NCI-H1417 treated with DMSO at 0.1 percent for 48 hours (cell line): ENCODE measurements at places on chromosomes 7 and 10.

- DNase-seq: no peak
These were observed 6.3 kb downstream of the CAMK2G start for GRCh38 chr10:73867871-73868631.

DNA sequence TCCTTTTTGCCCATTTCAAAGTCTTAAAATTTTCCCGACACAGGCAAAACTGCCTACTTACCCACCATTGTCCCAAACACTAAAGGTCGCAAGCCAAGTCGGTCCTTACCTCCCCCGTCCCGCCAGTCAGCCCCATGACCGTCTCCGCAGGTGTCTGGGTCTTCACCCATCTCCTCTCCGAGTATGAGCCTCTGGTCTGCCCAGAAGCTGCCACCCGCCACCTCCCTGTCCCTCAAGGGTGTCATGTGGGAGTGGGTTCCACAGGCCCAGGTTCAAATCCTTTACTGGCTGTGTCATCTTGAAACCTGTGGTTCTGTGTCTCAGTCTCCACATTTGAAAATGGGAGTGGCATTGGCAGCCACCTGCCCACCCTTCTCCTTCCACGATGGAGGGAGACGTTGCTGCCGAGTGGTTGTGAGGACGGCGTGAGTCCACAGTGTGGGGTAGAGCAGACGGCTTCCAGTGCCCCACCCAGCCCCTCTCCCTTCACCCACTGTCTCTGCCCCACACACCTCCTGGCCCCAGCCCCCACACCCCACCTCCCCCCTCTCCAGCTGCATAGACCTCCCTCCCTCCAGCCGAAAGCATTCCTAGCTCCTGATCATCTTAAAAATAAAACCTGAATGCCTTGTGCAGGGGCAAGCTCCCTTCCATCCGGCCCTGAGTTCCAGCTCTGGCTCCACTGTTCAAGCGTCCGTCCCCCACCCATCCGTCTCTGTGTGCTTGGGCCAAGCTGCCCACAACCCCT is 35.3 kb downstream of the FOXL3 start:
- no peak for DNase-seq

DNA sequence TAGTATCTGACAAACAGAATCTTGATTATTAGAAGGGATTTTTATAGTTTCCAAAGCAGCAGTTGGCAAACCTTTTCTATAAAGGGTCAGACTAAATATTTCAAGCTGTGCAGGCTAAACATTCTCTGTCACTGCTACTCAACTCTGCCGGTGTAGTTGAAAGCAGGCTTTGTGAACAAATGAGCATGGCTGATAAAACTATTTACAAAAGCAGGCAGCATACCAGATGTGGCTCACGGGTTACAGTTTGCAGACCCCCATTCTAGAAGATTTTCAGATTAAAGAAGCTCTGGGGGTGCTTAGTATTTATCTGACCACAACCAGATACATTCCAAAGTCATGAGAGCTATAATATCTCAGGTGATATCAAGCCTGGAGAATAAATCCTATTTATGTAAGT is 1017.5 kb downstream of the SORCS1 start:
- no peak for DNase-seq

DNA sequence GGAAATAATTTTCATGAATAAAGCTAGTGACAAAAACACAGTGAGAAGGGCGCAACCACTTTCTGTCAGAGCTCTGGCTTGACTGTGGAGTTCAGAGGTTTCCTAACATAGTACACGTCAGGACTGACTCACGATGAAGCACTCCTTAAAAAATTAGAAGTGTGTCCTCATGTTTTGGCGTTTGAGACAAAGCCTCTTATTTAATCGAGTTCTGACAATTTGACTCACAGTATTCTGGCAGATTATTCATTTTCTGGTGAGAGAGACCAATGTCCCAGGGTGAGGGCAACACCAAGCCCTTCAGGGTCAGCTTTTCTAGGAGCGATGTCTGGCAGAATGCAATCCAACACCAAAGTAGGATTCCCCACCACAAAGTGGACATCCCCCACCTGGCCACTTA is 108.7 kb downstream of the DIP2C start:
- no peak for DNase-seq

DNA sequence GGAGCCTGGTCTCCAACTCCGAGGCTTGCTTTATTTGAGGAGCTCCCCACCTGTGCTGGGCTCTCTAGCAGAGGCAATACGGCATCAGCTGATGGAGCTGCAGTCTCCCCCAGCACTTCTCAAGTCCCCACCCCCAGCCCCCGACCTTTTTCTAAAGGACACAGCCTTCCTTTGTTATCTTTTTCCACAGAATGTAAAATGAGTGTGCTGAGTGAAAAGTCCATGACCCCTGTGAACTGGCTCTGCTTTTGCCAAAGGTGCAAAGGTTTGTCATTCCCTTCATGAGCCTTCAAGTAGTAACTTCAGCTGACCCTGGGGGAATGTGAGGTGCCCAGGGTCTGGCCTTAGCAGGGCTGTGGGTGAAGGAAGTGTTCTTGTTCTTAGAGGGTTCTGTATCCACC is 25.5 kb downstream of the LRRC4 start:
- no peak for DNase-seq

DNA sequence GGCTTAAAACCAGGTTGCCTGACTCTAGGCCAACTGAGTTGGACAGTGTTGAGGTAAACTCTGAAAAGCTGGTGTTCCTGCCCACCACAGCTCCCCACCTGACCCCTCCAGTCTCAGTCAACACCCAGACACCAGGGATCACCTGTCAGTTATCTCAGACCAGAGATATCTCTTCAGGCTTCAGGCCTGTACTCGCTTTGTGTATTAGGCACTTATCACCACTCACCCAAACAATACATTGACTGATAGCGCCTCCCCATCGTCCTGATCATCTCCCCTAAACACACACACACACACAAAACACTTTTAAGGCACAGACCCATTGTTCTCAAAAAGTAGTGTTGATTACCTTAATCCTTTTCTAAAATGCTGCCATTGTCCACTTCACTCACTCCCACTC is 111.5 kb downstream of the PLCE1 start:
- DNase-seq: no peak

GRCh38 chr7:140611641-140612040 is 29.0 kb downstream of the DENND2A start:
- no peak for DNase-seq

- DNase-seq: no peak
These were observed 951.0 kb downstream of the LRMDA start for GRCh38 chr10:76382381-76382851.

DNA sequence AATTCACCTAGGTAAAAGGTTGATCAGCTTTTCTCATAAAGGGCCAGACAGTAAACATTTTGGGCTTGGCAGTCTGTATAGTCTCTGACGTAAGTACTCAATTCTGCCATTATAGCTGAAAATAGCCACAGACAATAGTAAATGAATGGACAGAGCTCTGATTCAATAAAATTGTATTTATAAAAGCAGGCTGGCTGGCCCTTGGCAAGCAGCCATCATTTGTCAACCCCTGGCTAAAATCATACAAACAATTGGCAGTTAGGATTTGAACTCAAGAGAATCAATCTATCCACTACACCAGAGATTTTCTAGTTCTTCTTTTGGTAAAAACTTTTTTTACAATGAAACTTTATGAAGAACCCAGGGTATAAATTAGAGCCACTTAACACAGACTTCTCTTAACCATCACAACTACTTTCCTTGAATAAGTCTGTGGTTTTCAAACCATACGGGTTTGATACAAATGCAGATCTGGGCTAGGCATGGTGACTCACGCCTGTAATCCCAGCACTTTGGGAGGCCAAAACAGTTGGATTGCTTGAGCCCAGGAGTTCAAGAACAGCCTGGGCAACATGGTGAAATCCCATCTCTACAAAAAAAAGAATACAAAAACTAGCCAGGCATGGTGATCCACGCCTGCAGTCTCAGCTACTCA is 124.5 kb downstream of the SLC16A9 start:
- DNase-seq: no peak

DNA sequence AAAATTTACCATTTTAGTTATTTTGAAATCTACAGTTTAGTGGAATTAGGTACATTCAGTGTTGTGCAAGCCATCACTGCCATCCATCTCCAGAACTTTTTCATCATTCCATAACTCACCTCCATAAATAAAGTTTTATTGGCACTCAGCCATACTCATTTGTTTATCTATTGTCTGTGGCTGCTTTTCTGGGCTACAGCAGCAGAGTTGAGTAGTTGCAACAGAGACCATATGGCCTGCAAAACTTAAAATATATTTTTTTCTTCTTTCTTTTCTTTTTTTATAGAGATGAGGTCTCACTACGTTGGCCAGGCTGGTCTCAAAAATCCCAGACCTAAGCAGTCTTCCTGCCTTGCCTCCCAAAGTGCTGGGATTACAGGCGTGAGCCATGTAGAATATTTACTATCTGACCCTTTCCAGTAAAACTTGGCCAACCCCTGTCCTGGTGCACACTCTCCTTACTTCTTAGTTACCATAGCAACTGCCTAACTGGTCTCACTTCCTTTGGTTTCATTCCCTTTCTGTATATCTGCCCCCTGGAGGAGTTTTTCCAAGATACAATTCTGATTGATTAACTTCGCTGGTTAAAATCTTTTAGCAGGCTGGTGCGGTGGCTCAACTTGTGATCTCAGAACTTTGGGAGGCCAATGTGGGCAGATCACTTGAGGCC is 133.2 kb downstream of the CUX1 start:
- DNase-seq: no peak

DNA sequence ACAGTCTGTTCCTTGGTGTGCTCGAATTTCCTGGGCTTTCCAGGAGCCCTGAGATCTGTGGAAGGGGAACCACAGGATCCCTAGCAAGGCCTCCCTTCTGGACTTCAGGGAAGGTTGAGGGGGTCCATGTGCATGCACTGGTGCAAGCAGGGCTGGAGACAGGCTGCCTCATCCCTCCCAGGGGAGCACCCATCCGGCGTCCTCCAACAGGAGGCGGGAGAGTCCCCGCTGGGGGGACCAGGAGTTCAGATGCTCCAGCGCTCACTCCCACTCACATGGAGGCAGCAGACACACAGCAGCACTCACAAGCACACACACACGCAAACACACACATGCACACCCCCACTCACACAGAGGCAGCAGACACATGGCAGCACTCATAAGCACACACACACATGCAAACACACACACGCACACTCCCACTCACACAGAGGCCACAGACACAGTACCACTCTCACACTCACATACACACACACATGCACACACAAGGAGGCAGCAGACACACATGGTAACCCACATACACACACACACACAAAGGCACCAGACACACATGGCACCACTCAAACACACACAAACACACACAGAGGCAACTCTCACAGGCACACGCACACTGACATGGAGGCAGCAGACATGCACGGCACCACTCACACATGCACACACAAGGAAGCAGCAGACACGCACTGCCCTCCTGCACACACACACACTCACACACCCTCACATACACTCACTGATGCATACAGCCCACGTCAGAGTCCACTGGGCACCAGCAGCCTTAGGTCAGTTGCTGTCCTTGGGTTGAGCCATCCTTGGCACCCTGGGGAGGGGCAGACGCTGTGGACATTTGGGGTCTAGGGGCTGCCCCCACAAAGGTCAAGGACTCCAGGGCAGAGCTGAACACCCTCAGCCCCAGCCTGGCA is 247.0 kb upstream of the PPP2R2D start:
- no peak for DNase-seq

GRCh38 chr7:32169228-32169627 is 99.0 kb upstream of the PDE1C start:
- DNase-seq: no peak

DNA sequence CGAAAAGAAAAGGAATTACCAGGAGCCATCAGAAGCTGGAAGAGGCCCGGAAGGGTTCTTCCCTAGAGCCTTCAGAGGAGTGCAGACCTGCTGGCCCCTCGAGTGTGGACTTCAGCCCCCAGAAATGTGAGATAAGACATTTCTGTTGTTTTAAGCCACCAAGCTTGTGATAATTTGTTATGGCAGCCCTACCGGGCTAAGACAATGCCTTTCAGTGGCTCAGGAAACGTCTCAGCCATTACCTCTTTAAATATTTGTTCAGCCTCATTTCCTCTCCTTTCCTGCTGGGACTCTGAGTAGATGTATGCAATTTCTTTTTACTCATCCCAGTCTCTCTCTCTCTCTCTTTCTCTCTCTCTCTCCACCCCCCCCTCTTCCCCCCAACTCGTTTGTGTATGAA is 174.7 kb upstream of the GRB10 start:
- DNase-seq: no peak

DNA sequence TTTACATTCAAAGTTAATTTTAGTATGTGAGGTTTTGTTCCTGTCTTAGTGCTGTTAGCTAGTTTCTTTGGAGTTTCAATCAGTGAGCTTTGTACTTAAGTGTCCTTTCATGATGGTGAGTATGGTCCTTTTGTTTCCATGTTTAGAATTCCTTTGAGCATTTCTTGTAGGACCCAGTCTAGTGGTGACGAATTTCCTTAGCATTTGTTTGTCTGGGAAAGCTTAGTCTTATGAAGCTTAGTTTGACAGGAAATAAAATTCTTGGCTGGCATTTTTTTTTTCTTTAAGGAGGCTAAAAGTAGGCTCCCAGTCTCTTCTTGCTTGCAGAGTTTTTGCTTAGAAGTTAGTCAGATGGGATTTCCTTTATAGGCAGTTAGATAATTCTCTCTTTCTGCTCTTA is 209.2 kb upstream of the SEMA3C start:
- DNase-seq: no peak

- DNase-seq: peak; percentile 92
These were observed 69.3 kb downstream of the ETV1 start for GRCh38 chr7:13920053-13920697.

GRCh38 chr7:31192986-31193385 is 140.9 kb downstream of the ADCYAP1R1 start:
- DNase-seq: no peak

DNA sequence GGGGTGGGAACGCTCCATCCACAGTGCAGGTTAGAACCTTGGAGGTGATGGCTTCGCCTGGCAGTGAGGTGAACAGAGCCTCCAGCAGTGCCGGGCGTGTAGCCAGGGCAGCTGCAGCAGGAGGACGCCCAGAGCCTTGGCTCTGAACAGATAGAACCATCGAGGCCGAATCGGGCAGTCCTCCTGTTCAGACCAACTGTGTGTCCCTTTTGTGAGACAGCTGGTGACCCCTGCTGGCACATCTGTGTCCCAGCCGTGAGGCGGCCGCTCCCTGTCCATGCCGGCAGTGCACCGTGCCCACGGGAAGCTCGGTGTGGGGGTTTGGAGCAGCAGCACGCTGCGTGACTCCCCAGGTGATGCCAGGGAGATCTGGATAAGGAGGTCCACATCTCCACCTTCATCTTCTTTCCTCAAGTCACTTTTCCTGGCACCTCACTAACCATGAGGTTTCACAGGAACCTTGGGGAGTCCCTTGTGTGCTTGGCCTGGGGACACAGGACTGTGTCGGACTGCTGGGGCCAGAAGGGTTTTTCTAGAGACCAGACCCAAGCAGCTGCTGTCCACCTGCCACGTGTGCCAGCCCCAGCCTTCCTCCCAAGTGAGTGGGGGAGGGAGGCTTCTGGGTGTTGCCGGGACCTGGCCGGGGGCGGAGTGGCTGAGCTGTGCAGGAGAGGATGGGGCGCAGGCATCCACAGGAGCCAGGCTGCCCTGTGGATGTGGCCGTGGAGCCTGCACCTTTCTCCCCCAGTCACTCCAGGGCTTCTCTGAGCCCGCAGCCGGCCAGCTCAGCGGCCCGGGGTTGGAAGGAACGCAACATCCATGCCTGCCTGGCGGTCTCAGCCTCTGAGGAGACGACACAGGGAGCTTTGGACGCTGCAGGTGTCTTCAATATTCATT is 69.4 kb downstream of the DNAJB6 start:
- DNase-seq: no peak

GRCh38 chr10:101691081-101691480 is 3.9 kb downstream of the FBXW4 start:
- DNase-seq: no peak

GRCh38 chr10:90462749-90463470 is 394.9 kb downstream of the HTR7 start:
- no peak for DNase-seq

- no peak for DNase-seq
These were observed 3.3 kb upstream of the SHH start for GRCh38 chr7:155815332-155816191.

- no peak for DNase-seq
These were observed 21.4 kb downstream of the PLPP4 start for GRCh38 chr10:120478386-120478785.
